ENCODE measurements at places on chromosomes 1 and 21.

DNA sequence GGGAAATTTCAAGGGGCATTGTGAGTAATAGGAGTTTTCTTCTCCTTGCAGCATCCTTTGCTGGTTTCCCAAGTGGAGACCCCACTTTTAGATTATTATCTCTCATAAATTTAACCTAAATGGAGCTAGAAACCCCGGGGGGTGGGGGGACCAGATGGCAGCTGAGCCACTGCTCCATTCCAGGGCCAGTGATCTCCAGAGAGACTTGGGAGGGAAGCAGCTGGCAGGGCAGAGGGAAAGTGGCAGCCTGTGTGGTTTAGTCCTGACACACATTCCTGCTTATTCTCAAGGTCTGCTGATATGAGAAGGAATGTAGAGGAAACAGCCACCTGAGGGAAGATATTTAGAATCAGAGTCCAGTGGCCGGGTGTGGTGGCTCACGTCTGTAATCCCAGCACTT is 16.3 kb downstream of the PCP4L1 start:
- no peak for DNase-seq

GRCh38 chr1:239123260-239123659 is 263.1 kb upstream of the CHRM3 start:
- DNase-seq, result no peak

GRCh38 chr1:28159680-28160079 is 16.8 kb downstream of the PTAFR start:
- no peak for DNase-seq

- no peak for DNase-seq
Measured at GRCh38 chr1:226611301-226611700, 62.7 kb downstream of the STUM start.

- DNase-seq, result peak; percentile 72
Measured at GRCh38 chr1:230084408-230085177, 17.6 kb downstream of the GALNT2 start.

DNA sequence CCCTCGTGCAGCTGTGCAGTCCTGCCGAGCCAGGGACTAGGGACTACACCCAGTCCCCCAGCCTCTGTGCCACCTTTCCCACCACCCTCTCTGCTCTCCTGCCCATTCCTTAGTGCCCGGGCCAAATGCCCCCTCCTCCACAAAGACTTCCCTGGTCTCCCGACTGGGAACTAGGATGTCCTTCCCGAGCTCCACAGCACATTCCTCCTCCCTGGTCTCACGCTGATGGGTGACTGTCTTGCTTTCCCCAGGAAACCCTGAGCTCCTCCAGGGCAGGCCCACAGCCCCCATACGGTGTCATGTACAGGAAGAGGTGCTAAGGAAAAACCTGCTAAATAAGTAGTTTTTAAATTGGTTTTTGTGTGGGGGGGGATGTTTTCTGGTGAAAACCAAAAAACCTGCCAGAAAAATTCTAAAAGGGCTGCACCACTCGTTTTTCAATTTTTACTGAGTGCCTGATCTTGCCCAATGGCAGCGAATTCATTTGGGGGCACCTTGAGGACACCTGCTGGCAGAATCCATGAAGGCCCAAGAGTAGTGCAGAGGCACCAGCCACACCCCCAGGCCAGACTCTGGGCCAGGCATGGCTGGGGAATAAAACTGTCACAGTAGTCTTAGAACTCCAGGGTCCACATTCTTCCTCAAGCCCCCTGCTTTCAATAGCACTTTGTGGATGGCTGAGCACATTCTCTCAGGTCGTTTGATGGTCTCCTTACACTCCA is 50.4 kb downstream of the GLIS1 start:
- no peak for DNase-seq

DNA sequence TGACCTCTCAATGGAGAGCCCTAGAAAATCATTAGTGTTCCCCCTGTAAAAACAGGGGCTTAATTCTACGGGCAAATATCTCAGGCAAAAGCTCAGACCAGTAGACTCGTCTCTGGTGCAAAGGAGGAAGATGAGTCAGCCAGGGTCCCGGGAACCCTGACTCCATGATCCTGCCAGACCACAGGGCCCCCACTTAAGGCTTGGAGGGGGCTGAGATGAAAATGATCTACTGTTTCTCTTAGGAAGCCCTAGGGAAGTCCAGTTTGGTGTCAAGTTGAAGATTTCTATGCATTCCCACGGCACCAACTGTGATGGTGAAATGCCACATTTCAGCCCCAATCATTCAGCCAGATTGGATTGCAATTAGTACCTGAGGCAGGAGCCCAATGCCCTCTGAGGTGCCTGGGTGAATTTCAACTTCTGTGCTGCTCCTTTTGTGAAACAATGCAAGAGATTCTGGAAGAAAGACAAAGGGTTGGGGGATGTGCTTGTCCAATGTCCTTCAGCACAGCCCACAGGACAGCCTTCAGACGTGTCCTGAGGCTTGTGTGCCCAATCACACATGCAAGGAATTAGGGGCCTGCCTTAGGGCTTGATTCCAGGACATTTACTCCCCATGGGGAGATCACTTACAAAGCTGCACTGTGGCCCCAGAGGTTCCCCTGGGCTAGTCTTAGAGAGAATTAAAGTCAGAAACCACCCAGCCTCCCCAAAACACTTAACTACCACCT is 18.1 kb downstream of the NAV1 start:
- DNase-seq, result no peak

- DNase-seq, result no peak
Measured at GRCh38 chr1:13956393-13956792, 256.4 kb downstream of the PRDM2 start.

- no peak for DNase-seq
Measured at GRCh38 chr1:173266841-173267240, 59.7 kb upstream of the TNFSF4 start.

DNA sequence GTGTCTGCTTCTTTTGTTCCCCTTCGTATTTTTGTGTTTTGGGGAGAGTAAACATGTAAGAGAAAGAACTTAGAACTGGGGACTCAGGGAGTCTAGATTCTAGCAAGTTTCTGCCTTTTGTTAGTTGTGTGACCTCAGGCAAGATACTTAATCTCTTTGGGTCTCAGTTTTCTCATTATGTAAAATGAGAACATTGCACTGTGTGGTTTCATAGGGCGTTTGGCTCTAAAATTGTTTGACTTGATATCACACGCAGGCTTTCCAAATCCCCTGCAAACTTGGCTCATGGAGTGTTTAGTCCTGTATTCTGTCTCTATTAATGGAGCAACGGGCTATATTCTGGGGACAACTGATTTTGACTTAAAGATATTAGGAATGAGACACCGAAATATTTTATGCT is 57.7 kb downstream of the NTNG1 start:
- DNase-seq, result no peak

DNA sequence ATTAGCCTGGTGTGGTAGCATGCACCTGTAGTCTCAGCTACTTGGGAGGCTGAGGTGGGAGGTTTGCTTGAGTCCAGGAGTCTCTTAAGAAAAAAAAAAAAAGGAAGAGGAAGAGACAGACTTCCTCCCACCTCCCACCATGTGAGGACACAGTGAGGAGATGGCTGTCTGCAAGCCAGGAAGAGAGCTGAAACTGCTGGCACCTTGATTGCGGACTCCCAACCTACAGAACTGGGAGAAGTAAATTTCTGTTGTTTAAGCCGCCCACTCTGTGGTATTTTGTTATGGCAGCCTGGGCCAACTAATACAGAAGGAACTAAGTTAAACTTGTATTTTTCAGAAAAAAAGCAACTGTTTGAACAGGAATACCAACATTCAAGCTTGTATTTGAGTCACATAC is 21.7 kb downstream of the DOP1B start:
- no peak for DNase-seq

- DNase-seq, result peak; percentile 93
Measured at GRCh38 chr1:28886731-28887418, 27.5 kb upstream of the EPB41 start.

GRCh38 chr1:189708674-189709073 is 769.0 kb downstream of the BRINP3 start:
- DNase-seq, result no peak
